ENCODE measurements at places on chromosomes 3 and 15. TPM values are rescaled to one million over a fixed set of nuclear protein-coding genes. Genes with fewer than 3 reads are reported as not detected.
A peak's percentile ranks its signal among the peaks of the same experiment; 100 is the strongest.

DNA sequence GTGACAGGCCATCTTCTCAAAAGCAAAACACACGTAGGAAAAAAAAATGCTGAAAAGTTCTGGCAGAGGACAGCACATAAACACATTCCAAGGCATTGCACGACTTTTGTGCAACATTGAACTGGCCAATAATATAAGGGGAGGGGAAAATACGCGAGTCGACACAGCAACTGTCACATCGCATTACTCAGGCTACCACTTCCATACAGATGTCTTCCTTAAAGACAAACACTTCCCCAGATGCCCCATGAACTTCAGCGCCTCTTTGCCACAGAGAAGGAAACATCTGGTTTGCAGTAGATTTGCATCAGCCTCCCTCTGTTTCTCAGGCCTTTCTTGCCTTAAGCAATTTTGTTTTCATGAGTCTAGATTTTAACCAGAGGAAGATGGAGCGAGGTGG is 144.4 kb upstream of the IGF1R start:
- peak; percentile 62 for DNase-seq

DNA sequence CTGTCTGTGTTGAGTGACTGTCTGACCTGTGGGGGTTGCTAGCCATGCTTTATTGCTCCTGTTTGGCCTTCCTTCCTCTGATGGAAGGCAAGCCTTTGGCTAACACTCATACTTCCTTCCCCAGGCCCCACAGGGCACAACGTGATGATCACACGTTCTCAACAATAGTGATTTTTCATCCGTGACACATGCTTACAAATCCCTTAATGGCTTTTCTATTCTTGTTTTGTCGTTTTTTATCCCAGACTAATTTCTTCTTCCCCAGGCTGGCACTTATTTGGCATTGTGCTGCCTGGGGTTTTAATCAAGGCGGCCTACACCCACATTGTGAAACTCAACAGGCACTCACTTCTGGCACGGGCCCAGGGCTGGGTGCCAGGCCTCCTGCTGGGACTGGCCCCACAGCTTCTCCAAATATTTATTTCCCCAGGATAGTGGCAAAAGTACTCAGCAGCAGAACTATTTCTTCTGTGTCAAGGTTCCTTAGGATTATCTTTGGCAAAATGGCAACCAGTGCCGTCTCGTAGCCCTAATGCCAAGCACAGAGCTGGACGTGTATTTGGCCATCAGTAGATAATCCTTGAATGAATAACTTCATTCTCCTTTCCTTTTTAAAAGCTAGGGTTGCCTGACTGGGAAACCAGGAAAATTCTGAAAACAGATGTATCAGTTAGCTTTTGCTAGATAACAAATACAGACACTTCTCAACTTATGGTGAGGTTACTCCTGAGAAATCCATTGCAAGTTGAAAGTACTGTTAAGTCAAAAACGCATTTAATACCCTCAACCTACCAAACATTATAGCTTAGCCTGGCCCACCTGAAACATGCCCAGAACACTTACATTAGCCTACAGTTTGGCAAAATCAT is 30.6 kb downstream of the CMTM7 start:
- DNase-seq = peak; percentile 75

DNA sequence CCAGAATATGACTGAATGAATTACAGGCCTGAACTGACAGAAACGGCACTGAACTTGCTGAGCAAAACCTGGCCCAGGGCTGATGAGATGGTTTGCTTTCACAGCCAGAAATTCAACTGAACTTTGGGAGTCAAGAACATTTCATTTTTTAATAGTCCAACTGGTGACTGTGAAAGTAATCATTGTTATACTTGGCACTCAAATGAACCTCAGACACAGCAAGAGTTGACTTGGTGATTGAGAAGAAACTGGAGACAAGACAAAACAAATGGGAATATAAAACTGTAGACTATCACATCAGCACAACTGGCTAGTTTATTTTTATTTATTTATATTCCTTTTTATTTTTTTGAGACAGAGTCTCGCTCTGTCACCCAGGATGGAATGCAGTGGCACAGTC is 858.9 kb upstream of the CFAP20DC start:
- DNase-seq = no peak

The ACP3 gene
- total RNA-seq = not detected

The TICRR gene
- total RNA-seq = 3.0 TPM

Data from HFFc6 (cell line).